ENCODE measurements at places on chromosomes 2 and 18.

GRCh38 chr2:23410596-23410995 lies 25.6 kb downstream of the KLHL29 start:
- no peak for DNase-seq

DNA sequence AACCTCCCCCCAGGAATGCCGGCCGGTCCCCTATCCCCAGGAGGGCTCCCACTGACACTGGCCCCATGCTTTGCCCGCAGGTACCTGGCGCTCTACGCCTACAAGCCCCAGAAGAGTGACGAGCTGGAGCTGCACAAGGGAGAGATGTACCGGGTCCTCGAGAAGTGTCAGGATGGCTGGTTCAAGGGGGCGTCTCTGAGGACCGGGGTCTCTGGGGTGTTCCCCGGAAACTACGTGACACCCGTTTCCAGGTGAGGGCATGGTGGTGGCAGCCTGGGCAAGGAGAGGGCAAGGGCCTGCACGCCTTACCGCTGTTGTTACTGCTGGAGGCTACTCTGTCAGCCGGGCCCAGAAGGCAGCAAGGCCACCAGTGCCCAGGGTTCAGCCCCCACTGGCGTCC lies 181.3 kb downstream of the SEPTIN10 start:
- DNase-seq = no peak

DNA sequence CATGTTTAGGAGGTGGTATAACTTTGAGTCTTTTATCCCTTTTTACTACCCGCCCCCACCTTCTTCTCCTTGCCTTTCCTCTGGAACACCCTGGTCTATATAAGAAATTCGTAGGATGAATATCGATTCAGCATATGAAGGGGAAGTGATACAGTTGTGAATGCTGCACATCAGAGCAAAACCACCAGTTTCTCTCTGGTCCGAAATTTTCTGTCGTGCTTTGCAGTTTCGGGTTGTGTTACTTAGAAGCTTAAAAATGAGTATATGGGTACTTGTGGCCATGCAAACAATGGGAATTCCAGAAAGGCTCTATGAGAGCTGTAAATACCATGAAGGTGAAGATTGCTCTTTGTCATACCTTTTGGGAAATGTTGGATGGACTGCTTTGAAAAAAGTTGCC lies 60.6 kb downstream of the DAW1 start:
- DNase-seq = no peak

- no peak for DNase-seq
Observed at GRCh38 chr18:68839701-68840100, 41.8 kb downstream of the CCDC102B start.

- DNase-seq = no peak
Observed at GRCh38 chr2:234712421-234712935, 215.6 kb upstream of the ARL4C start.

DNA sequence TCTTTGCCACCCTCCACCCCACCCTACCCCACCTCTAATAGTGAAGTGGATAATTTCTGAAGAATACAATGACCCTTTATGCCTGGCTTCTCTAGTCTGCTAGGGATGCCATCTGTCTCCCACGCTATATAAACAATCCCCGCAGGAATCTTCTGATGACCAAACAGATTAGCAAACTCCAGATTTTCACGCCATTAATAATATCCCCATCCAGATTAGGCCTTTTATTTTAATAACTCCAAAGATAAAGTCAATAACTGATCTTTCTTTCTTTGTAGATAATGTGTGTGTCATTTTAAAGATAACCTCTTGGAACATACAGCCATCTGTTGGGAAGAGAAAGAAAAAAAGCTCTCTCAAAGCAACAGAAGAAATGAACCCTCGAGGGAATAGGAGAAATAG lies 47.9 kb upstream of the CCDC150 start:
- DNase-seq = no peak

- DNase-seq = no peak
Observed at GRCh38 chr2:13128139-13128538, 411.4 kb downstream of the TRIB2 start.

DNA sequence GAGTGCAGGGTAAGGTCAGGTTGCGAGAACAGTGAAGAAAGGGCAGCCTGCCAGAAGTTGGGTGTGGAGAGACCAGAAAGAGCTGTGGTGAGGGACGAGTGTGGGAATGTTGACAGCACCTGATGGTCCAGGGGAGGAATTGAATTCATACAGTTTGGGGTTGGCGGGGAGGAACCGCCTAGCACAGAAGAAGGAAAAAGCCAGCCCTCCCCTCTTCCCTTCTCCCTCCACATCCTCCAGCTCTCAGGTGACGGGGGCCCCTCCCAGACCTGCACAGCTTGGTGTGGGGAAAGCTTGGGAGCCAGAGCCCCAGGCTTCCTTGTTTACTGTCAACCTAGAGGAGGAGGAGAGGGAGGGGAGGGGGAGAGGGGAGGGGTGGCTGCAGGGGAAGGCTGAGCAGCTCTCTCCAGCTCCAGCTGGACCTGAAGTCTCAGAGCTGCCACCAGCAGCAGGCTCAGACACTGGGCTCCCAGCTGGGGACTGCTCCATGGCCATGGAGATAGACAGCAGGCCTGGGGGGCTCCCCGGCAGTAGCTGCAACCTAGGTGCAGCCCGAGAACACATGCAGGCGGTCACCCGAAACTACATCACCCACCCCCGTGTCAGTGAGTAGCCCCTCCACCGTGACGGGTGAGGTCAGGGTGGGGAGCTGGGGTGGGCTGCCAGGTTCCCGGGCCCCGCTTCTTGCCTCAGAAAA lies at the start of gene ATP6V1B1:
ATP6V1B1 (plus strand) TSS at position 433 of the 697 bp plus-strand sequence; CDS start at position 488, 55 bp downstream.
- DNase-seq = no peak

DNA sequence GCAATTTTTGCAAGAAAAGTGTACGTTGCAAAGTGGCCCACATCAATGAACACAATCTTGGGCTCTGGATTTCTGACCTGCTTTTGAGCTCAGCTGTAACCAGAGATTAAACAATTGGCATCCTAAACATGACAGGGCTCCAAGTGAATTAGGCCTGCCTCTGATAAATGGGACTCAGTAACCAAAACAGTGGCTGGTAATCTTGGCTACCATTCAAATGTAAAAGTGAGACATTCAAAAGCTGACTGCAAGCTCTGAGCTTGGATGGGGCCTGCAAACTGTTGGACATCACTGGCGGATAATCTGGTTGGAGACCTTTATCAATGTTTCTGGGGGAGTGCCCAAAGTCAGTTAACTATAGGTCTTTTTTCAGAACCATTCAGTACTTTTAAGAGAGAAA lies 160.7 kb downstream of the RAB3GAP1 start:
- DNase-seq = no peak

DNA sequence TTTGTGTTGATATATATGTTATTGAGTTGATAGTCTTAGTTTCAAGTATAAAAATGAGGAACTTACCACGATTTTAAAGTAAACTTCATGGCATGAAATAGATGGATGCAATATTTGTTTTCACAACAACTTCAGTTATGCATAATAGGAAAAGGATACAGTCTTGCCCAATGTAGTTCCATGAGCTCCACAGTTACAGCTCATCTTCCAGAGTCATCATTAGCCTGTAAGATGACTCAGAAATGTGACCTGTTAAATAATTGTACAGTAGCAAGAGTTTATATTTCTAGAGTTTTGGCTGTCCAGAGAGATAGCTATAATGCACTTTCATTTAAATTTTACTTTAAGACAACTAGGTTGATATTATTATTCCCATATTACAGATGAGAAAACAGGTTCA lies 80.9 kb upstream of the ARHGAP28 start:
- no peak for DNase-seq

GRCh38 chr2:42754021-42754775 lies 9.7 kb downstream of the OXER1 start:
- no peak for DNase-seq

DNA sequence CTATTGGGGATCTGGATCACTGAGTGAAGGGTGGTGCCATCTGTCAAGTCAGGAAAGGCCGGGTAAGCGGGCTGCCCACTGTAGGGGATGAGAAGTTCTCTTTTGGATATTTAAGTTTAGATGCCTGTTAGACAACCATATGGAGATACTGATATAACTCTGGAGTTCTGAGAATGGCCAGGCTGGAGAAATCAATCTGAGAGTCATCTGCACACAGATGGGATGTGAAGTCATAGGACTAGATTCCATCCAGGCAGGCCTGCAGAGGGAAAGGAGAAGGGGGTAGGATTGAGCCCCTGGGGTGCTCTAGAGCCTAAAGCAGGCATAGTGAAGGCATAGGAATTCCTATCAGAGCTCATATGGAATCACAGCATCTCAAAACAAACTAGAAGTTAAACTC lies 30.1 kb downstream of the SPRED2 start:
- no peak for DNase-seq

- no peak for DNase-seq
Observed at GRCh38 chr2:210557721-210558120, 1.3 kb downstream of the CPS1 start.

DNA sequence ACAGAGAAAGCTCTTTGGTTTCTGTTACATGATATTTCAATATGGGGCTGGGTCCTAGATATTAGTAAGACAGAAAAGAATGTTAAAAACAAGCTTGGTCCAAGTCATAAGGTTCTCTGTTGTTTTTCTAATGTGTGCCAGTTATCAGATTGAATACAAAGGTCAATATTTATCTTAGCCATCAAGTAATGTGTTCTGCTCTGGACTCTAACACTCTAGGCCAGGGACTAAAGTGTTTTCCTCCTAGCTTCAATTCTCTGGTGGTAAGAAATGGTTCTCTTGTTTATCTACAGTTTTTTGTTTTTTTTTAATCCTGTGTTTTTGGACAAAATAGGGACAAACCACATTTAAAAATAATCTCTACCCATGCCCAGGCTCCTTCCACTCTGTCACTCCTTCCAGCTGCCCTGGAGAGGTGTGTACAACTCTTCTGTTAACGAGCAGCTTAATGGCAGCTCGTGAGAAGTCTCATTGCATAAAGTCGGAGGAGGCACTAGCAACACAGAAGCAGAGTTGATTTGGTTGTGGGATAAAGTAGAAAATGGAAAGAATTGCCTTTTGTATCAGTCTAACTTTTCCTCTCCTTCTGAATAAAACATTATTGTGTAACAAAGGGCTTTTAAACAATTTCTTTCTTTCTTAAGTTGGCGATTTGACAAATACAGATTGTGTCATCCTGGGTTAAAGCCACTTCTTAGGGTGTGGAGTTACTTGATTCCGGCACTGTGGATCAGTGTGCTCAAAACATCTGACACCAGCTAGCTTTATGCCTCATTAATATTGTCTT lies 8.0 kb upstream of the SESTD1 start:
- DNase-seq = no peak

- no peak for DNase-seq
Observed at GRCh38 chr2:40803900-40804299, 352.0 kb upstream of the SLC8A1 start.

GRCh38 chr2:68839260-68839833 lies 31.9 kb downstream of the BMP10 start:
- no peak for DNase-seq

GRCh38 chr18:34661464-34662087 lies 48.5 kb upstream of the DTNA start:
- DNase-seq = no peak

- DNase-seq = peak; percentile 8
Observed at GRCh38 chr2:63654959-63655358, 66.2 kb downstream of the MDH1 start.
